Ovary (tissue), 10 donors: ENCODE measurements at places on chromosomes 7 and 10.

DNA sequence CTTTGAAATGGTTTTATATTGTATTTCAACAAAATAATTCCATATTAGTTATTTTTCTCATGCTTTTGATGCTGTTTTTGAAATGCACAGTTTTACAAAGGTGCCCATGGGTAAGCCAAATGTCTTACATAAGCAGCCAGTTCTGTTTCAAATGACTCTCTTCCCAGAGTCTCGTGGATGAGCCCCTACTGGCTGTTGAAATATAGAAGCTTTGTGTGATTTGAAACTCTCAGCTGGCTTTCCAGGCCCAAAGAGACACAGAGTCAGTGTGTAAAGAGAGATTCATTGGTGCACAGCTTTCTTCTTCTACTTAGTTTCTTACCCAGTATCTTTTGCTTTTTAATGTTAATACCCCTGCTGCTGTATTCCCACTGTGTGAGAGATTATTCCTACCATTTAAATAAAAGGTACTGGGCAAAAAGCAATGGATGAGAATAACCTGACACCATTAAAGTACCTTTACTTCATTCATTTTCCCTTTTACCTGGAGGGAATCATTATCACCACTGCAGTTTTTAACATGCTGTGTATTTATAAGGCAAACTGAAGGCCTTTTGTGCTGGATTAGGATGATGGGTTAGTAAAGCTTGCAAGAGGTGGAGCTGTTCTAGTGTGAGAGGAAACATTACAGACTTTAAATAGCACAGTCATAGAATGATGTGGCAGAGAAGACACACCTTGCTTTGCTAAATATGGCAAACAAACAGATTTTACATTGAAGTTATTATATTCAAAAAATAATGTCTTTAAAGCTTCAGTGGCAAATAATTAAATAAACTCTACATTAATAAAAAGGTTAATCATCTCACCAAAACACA is 415.1 kb downstream of the THSD7A start:
- DNase-seq = no peak
- no peaks in the 10 kb centered on the region for H3K4me1 ChIP-seq
- no peak overlapping the region for H3K4me3 ChIP-seq
- no peaks in the 10 kb centered on the region for H3K27me3 ChIP-seq

DNA sequence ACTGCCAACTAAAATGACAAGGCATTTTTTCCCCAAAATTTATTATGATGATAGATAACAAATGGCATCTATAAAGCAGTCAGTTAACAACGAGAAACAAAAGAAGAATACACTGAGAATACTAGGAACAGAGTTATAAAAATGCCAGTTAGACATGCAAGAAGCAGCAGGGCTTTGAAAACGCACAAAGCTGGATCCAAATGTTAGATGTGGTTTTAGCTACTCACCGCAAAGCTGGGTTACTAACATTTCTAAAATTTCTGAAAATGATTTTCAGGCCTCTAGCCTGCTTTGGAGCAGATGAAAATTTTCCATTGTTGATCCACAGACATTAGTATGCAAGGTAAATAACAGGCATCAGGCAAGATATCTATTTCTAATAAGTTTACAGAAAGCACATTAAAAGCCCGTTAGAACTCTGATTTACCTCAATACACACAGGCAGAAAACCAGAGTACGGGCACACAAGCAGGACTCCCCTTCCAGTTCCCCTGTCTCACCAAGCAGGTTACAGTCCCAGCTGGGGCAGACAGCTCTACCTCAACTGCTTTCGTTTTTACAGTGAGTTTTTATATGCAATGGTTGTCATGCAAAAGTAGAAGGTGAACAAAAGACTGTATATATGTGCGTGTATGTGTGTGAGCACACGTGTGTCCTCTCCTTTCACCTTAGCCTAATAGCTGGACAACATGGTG is 37.9 kb downstream of the GLI3 start:
- H3K4me1 ChIP-seq = peaks cover 23% of the 10 kb centered on the region
- H3K27ac ChIP-seq = no peak overlapping the region
- no peak overlapping the region for H3K4me3 ChIP-seq
- DNase-seq = no peak

GRCh38 chr7:11818281-11818680 is 13.7 kb downstream of the THSD7A start:
- H3K36me3 ChIP-seq = no peaks in the 10 kb centered on the region
- DNase-seq = no peak
- H3K4me3 ChIP-seq = no peak overlapping the region
- no peaks in the 10 kb centered on the region for H3K27me3 ChIP-seq

DNA sequence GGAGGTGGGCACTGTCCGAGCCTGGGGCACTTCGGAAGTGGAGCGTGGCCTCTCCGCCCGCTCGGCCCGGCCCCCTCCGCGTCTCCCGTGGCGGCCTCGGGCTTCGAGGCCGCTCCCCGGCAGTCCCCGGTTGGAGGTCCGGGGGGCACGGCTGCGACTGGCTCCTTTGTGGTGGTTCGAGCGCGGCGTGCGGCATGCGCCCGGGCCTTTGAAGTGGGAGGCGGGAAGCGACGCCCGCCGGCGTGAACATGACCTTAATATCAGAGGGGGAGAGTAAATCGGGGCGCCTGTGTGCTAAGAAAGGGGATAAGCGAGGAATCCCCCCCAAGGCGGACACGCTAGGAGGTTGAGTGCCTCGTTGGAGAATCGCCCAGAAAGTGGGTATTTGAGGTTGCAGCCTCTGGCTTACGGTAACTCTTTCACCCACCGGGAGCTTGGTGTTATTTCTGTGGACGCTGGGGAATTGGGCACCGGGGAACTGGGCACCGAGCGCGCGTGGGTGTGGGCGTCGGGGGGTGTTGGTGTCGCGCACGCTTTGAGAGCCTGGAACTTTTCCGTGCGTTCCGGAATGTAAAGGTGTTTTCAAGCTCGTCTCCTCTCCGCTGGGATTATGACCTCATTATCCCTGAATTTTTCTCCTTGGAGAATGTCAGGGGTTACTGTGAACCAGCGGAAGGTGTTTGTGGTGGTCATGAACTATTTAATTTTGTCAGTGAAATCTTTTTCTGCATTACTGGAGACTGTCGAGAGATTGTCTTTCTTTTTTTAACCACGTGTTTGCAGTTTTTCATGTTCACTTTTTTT is 660 bp downstream of the SUV39H2 start:
- H3K27me3 ChIP-seq = no peaks in the 10 kb centered on the region
- no peaks in the 10 kb centered on the region for H3K4me1 ChIP-seq
- H3K27ac ChIP-seq = peak overlapping the region; percentile 90
- H3K36me3 ChIP-seq = no peaks in the 10 kb centered on the region
- peak overlapping the region; percentile 69 for H3K4me3 ChIP-seq
- no peak for DNase-seq

DNA sequence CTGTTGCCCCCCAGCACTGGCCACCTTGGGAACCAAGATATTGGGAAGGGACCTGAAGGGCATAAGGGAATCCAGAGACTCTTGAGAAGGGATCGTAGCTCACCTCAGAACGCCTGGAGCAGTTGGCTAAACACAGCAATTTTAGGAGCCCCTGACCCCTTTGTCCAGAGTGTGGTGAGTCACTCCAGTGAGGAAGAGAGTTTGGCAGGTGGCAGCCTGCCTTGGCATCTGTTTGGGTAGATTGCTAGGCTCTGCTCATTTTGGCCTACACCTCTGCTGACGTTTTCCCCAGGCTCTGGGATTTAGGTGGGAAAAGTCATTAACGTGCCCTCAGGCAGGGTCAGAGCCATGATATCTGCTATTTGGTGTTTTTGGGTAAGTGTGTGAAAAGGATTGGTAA is 100.6 kb downstream of the GRB10 start:
- no peaks in the 10 kb centered on the region for H3K27me3 ChIP-seq
- peaks cover 3% of the 10 kb centered on the region for H3K4me1 ChIP-seq
- no peak for DNase-seq
- no peaks in the 10 kb centered on the region for H3K36me3 ChIP-seq
- H3K4me3 ChIP-seq = no peak overlapping the region
- H3K27ac ChIP-seq = no peak overlapping the region

DNA sequence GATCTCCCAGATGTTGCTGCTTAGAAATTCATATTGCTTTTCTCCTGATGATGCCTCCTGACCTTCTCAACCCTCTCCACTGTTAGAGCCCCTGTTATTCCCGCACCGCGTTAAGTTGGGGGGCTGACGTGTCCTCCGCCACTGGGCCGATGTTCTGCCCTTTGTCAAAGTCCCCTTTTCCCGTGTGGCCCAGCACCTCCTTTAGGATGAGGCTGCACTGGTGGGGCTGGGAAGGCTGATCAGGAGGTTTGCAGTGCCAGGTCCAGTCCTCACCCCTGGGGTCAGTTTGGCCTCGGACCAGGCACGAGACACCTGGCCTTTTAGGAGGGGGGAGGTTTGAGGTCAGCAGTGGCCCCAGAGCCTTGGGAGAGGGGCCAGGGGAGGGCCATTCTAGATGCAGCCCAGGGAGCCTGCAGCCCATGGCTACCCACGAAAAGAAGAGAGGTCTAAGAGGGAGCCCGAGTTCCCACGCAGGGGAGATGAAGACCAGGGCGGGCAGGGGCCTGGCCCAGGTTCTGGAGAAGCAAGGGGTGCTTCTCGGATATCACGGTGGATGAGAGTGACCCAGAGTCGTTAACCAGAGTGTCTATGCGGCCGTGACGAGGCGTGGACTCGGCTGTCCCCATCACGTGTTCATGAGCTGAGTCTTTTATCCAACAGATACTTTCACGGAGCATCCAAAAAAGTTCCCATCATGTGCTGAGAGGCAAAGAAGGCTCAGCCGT is 150.4 kb downstream of the DNAJB6 start:
- H3K36me3 ChIP-seq = no peaks in the 10 kb centered on the region
- no peaks in the 10 kb centered on the region for H3K4me1 ChIP-seq
- no peaks in the 10 kb centered on the region for H3K27me3 ChIP-seq
- no peak for DNase-seq
- no peak overlapping the region for H3K27ac ChIP-seq

DNA sequence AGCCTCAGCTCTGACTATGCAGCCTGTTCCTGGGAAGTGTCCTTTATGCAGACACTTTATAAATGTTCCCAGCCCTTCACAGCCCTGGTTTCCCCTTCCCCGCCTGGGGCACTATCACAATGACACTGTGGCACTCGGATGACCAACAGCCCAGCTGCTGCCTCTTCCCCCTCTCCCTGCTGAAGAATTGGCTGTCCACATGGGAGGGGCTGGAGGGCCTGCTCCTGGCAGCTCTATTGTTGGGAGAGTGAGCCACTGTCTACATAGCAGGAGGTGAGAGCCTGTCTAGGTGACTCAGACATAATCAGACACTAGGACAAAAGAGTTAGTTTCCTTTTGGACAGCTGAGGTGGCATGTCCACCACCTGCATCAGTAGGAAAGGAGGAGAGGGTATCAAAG is 437.5 kb downstream of the PLXNA4 start:
- no peak overlapping the region for H3K27ac ChIP-seq
- H3K4me3 ChIP-seq = no peak overlapping the region
- H3K4me1 ChIP-seq = no peaks in the 10 kb centered on the region
- DNase-seq = no peak
- H3K27me3 ChIP-seq = no peaks in the 10 kb centered on the region

GRCh38 chr7:7159063-7159658 is 23.2 kb upstream of the C1GALT1 start:
- H3K4me3 ChIP-seq = no peak overlapping the region
- no peaks in the 10 kb centered on the region for H3K36me3 ChIP-seq
- H3K27ac ChIP-seq = no peak overlapping the region
- DNase-seq = no peak

- peaks cover 8% of the 10 kb centered on the region for H3K4me1 ChIP-seq
- DNase-seq = peak; percentile 12
- H3K4me3 ChIP-seq = no peak overlapping the region
- no peak overlapping the region for H3K27ac ChIP-seq
These were observed 86.9 kb upstream of the GNA12 start for GRCh38 chr7:2931034-2931415.

GRCh38 chr10:48805848-48806247 is 121.2 kb downstream of the WDFY4 start:
- no peaks in the 10 kb centered on the region for H3K4me1 ChIP-seq
- no peaks in the 10 kb centered on the region for H3K36me3 ChIP-seq
- DNase-seq = no peak
- H3K27ac ChIP-seq = no peak overlapping the region
- H3K4me3 ChIP-seq = no peak overlapping the region

DNA sequence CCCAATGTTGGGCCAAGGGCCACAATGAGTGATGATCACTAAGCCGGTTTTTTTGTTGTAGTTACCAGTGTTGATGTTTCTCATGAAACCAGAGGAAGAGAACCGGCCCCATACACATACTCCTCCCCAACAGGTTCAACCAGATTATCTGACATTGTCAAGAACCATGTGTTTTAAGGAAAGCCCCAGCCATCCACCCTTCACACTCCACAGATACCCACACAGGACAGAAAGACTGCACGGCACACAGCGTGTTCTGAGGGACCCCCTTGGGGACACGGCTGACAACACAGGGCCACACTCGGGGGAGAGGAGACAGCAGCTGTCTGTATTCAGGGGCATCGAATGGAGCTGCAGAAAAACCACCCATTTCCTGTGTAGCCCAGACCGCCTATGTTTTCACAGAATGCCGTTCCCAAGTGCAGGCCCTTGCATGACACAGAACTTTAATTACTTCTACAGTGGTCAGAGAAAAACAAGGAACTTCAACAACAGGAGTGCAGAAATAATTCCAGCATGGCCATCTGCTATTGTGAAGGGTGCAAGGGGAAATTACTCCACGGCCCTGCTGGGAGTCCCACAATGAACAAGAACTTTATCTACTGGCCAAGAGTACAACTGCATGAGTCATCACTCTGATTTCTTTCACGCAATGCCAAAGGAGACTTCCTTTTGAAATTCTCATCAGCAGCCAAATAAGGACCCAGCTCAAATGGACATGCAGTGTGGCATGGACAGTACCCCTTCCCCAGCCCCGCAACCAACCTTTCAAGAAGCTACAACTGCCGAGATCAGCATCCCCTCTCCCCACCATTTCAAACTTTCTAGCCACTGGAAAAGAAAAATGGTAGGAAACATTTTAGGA is 2.3 kb downstream of the KLF6 start:
- peaks cover 23% of the 10 kb centered on the region for H3K4me1 ChIP-seq
- no peaks in the 10 kb centered on the region for H3K36me3 ChIP-seq
- H3K27ac ChIP-seq = peak overlapping the region; percentile 95
- H3K27me3 ChIP-seq = no peaks in the 10 kb centered on the region
- H3K4me3 ChIP-seq = peak overlapping the region; percentile 93
- peak; percentile 55 for DNase-seq

- no peak overlapping the region for H3K27ac ChIP-seq
- H3K36me3 ChIP-seq = no peaks in the 10 kb centered on the region
- H3K4me3 ChIP-seq = no peak overlapping the region
- DNase-seq = no peak
These were observed 41.8 kb downstream of the UNC5B start for GRCh38 chr10:71253981-71254818.

DNA sequence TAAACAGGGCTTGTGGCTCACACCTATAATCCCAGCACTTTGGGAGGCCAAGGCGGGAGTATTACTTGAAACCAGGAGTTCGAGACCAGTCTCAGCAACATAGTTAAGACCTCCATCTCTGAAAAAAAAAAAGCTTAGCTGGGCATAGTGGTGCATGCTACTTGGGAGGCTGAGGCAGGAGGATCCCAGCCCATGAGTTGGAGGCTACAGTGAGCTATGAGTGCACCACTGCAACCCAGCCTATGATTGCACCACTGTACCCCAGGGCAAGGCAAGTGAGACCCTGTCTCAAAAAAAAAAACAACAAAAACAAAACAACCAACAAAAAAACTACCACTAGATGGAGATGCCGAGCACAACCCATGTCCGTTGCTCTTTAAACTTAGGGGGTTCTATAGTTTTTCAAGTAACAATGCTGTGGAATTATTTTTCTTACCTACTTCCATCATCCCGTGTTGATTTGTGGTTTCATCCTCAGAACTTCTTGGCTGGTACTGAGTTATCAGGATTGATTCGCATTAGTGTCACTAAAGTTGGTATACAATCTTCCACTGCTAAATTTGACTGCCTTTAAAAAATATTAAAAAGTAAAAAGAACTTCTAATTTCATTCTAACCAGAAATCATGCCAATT is 12.2 kb upstream of the REPIN1 start:
- no peak overlapping the region for H3K27ac ChIP-seq
- no peak for DNase-seq
- no peaks in the 10 kb centered on the region for H3K27me3 ChIP-seq
- H3K4me3 ChIP-seq = no peak overlapping the region
- H3K4me1 ChIP-seq = peaks cover 7% of the 10 kb centered on the region
